Posterior vena cava (tissue), 2 donors: ENCODE measurements at places on chromosomes 12 and 14.

DNA sequence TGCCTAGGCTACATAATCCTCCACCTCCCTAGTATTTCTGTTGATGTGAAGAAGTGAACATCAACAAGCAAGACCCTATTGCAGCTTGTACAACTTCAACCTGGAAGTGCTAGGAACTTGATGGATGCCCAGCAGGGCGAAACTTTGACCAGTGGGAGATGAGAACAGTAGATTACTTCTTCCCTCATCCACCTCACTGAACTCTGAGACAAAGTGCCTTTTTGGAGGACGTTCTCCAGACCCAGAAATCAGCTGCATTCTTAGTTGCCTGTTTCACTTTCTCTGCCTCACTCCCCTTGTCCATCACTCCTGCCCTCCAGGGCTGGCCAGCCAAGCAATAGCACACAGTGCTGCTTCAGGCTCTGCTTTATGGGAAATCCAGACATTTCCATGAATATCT lies 683.4 kb downstream of the GALC start:
- no peak for DNase-seq

DNA sequence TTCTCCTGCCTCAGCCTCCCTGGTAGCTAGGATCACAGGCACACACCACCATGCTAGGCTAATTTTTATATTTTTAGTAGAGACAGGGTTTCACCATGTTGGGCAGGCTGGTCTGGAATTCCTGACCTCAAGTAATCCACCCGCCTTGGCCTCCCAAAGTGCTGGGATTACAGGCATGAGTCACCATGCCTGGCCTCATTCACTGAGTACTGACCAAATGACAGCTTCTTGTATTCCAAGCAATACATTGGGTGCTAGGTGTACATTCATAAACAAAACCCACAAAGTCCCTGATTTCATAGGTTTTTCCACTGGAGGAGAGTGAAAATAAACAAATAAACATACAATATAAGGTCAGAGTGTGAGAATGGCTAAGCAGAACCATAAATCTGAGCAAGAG lies 136.3 kb downstream of the HELB start:
- no peak for DNase-seq

GRCh38 chr12:115916910-115917668 lies 360.4 kb downstream of the MED13L start:
- peak; percentile 86 for DNase-seq

DNA sequence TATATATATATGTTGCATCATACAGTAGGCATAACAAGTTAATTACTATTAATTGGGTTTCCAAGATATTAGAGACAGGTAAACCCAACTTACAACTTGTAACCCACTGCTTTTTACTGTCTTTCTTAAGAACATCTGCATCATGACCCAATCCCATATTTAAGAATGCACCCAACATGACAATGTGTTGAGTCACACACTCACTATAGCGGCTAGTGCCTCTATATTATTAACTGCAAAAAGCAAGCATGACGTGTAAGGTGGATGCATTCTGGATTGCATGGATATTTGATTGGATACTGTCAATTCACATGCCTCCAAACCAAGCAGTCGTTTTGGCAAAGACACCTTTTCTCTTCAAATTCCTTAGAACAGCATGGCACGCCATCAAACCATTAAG lies 68.2 kb downstream of the KSR2 start:
- no peak for DNase-seq

- DNase-seq: no peak
These were observed 50.2 kb upstream of the CCND2 start for GRCh38 chr12:4223273-4223845.

DNA sequence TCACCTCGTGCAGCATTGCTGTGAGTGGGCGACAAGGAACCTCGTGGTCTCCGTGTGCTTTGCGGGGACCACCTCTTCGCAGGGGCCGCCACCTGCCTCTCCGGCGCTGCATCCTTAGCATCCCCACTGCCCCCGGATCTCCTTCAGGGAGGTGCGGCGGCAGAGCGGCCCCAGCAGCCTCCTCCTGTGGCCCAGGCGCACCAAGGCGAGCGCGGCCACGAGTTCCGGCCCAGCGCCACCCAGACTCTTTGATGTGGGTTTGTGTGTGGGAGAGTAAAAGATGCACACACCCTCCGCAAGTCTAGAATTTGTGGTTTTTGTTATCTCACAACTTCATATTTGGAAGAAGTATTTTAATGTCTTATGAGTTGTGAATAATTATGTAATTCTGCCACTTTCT lies 118.8 kb upstream of the DIO3 start:
- DNase-seq: peak; percentile 58

DNA sequence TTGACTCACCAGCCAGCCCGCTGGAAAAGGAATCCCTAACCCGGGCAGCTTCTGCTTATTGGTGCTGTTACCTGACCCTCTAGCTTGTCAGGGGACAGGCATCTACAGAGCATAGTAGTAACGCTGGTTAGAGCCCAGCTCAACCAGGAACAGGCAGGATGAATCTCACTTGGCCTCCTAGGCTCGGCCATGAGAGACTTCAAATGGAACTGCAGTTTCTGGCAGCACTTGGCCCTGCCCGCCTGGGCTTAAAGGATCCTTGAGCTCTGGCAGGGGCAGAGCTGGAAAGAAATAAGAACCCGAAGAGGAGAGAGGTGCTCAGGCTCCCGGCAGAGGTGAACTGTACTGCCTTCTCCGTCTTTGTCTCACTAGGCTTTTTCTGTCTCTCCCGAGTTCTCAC lies 2.3 kb upstream of the LHX5 start:
- no peak for DNase-seq
